Colonic mucosa (tissue), 4 donors: ENCODE measurements at places on chromosomes 4 and X. TPM values are rescaled to one million over a fixed set of nuclear protein-coding genes. Genes with fewer than 3 reads are reported as not detected.

The GJB1 gene
- total RNA-seq: 100 TPM

DNA sequence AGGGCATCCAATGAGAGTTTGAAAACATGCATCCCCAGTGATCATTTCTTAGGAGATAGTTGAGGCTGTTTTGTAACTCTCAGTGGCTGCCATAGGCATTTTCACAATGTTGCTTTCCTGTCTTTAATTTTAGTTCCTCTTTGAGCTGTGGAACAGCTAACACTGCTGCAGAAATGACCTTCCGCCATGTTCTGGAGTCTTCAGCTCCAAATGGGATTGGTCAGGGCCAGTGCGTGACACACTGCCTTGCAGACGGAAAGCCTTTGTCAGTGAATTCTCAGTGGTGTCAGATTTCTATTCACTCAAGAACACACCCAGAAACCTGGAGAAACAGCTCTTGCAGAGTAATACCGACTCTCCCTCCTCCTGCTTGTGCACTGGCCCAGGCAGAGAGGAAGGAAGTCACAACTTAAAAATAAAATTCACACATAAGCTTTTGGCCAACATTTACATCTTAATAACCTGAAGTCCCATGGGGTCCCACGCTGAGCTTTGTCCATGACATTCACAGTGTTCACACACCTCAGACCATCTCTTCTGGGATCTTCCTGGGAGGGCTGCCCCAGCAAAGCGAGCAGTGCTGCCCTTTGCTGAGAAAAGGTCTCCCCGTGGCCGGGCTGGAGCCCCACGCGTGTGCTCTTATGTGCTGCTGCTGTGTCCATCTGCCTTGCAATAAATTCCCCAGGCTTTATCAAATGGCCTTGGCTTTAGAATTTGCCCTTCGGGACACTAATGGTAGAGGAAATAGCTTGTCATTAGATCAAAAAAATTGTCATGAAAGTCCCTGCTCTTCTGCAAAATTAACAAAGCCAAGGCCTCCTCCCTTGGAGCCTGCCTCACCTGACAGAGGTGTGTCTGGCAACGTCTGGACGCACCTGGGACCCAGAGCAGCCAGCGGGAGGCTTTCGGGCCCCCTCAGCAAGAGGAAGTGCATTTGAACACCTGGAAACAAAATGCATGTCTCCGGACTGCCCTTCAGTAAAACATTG, 126.8 kb downstream of the IRF2 start:
- DNase-seq: peak; percentile 77
- H3K4me1 ChIP-seq: peaks cover 37% of the 10 kb centered on the region
- no peaks in the 10 kb centered on the region for H3K36me3 ChIP-seq
- H3K27me3 ChIP-seq: no peaks in the 10 kb centered on the region
- no peak overlapping the region for H3K4me3 ChIP-seq

GRCh38 chr4:158285429-158286216, 75.3 kb downstream of the TMEM144 start:
- no peak overlapping the region for H3K27ac ChIP-seq
- no peaks in the 10 kb centered on the region for H3K36me3 ChIP-seq
- no peak for DNase-seq
- no peak overlapping the region for H3K4me3 ChIP-seq
- no peaks in the 10 kb centered on the region for H3K4me1 ChIP-seq
- H3K27me3 ChIP-seq: no peaks in the 10 kb centered on the region

GRCh38 chrX:137545711-137546651, 19.9 kb upstream of the ZIC3 start:
- H3K4me1 ChIP-seq: no peaks in the 10 kb centered on the region
- no peaks in the 10 kb centered on the region for H3K36me3 ChIP-seq
- H3K27me3 ChIP-seq: peaks cover 24% of the 10 kb centered on the region
- no peak overlapping the region for H3K4me3 ChIP-seq
- no peak overlapping the region for H3K27ac ChIP-seq

DNA sequence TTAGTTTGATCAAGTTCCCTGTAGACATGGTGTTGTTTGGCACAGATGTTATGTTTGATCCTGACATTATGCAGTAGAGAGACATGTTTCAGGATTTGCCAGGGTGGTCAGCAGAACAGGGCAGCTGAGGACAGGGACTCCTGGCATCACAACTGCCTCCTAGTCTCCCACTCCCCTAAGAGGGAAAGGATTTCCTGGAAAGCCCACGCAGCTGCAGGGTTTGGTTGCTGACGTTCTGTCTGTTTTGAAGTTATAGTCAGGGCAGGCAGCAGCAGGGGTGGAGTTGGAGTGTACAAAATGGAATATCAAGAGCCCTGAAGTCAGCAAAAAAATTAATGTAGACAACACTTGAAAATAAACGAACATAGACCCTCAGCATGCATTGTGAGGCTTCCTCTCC, 125.4 kb downstream of the CPE start:
- no peaks in the 10 kb centered on the region for H3K4me1 ChIP-seq
- H3K27me3 ChIP-seq: no peaks in the 10 kb centered on the region
- H3K36me3 ChIP-seq: no peaks in the 10 kb centered on the region
- DNase-seq: no peak
- no peak overlapping the region for H3K27ac ChIP-seq

DNA sequence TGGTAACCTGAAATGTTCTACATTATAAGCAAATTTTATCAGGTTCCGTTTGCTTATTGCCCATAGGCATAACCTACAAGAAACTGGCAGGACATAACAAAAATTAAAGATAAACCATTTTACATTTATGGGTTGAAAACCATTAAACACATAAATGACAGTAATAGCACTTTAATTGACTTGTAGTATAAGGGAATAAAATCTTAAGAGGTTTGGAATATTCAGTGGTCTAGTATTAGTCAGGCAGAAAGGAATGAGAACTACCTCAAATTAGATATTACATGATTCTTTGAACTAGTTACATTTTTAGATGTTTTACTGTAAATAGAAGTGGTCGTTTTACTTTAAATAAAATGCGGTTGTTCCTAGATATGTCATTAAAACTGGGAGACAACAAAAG, 111.9 kb downstream of the ADAMTS3 start:
- no peaks in the 10 kb centered on the region for H3K4me1 ChIP-seq
- no peak for DNase-seq
- H3K27ac ChIP-seq: no peak overlapping the region
- no peaks in the 10 kb centered on the region for H3K36me3 ChIP-seq
- no peak overlapping the region for H3K4me3 ChIP-seq
- H3K27me3 ChIP-seq: no peaks in the 10 kb centered on the region

- H3K4me3 ChIP-seq: peak overlapping the region; percentile 57
- H3K4me1 ChIP-seq: peaks cover 12% of the 10 kb centered on the region
- DNase-seq: peak; percentile 79
- no peaks in the 10 kb centered on the region for H3K36me3 ChIP-seq
- H3K27me3 ChIP-seq: no peaks in the 10 kb centered on the region
These were observed 274 bp upstream of the ERVMER34-1 start for GRCh38 chr4:52751487-52751911.

GRCh38 chrX:31384471-31384870, 312.6 kb upstream of the FTHL17 start:
- H3K27me3 ChIP-seq: no peaks in the 10 kb centered on the region
- no peak overlapping the region for H3K4me3 ChIP-seq
- no peaks in the 10 kb centered on the region for H3K36me3 ChIP-seq
- no peak overlapping the region for H3K27ac ChIP-seq
- no peak for DNase-seq
- no peaks in the 10 kb centered on the region for H3K4me1 ChIP-seq

The ACOX3 gene
- 26.1 TPM for total RNA-seq

The TMPRSS11F gene
- total RNA-seq: not detected

DNA sequence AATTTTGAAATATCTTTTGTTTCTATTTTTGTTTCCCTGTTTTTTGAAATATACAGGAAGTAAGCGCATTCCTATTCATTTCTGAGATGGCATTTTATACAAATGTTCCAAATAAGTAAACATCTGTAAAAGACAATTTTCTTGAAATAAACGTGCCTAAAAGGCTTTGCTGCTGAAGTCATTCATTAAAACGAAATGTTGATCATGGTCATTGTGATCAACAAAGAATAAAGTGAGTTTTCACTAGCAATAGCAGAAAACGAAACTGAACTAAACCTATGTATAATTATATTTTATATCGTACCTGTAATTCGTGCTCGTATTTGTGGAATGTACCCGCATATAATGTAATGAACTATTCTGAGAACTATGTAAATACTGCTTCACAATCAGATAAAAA, 221.2 kb downstream of the MGST2 start:
- H3K27ac ChIP-seq: no peak overlapping the region
- no peaks in the 10 kb centered on the region for H3K36me3 ChIP-seq
- DNase-seq: no peak
- no peaks in the 10 kb centered on the region for H3K27me3 ChIP-seq
- no peak overlapping the region for H3K4me3 ChIP-seq

The RHOXF1 gene
- 0.45 TPM for total RNA-seq

GRCh38 chr4:139655116-139655515, 10.5 kb upstream of the MGST2 start:
- H3K27me3 ChIP-seq: no peaks in the 10 kb centered on the region
- DNase-seq: no peak
- no peaks in the 10 kb centered on the region for H3K4me1 ChIP-seq
- no peaks in the 10 kb centered on the region for H3K36me3 ChIP-seq
- H3K27ac ChIP-seq: no peak overlapping the region
- H3K4me3 ChIP-seq: no peak overlapping the region

The CITED1 gene
- total RNA-seq: not detected

GRCh38 chr4:184911310-184911709, 85.5 kb upstream of the ACSL1 start:
- H3K27ac ChIP-seq: no peak overlapping the region
- peak; percentile 52 for DNase-seq
- no peaks in the 10 kb centered on the region for H3K27me3 ChIP-seq
- no peak overlapping the region for H3K4me3 ChIP-seq
- no peaks in the 10 kb centered on the region for H3K36me3 ChIP-seq

DNA sequence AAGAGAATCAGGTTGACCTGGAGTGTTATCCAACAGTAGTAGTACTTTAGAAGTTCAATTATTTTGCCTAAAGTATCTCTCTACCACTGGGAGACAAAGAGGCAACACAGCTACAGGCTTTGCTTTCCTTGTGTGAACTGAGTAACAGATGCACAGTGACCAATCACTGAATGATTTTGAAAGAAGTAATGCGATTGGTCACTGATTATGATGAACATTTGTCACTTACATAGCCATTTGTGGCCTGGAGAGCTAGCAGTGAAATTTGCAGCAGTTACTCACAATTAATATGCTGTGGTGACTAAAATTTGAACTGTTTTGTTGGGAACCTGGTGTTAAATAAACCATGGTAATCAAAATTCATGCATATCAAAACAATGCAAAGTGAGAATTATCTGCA, 508.7 kb upstream of the DIPK2B start:
- no peaks in the 10 kb centered on the region for H3K36me3 ChIP-seq
- H3K4me3 ChIP-seq: no peak overlapping the region
- DNase-seq: no peak
- no peaks in the 10 kb centered on the region for H3K4me1 ChIP-seq
- H3K27me3 ChIP-seq: no peaks in the 10 kb centered on the region

The HMGN5 gene
- 6.1 TPM for total RNA-seq

DNA sequence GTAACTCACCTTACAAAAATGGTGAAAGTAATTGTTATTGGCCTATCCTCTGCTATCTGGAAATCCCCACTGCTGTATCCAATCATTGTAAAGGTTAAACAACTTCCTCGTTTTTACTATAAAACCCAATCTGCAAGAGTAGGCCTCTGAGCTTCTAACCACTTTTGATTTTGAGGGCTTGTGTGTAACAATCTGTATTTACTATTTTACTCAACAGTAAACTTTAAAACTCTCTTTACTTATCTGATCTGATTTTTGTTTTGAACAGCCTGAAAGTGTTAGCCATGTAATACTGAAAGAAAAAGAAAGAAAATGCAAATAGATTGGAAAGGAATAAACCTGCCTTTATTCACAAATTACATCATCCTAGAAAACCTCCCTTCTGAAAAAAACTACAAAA, 63.1 kb downstream of the SLC10A7 start:
- H3K4me3 ChIP-seq: no peak overlapping the region
- no peaks in the 10 kb centered on the region for H3K27me3 ChIP-seq
- no peak for DNase-seq
- H3K27ac ChIP-seq: no peak overlapping the region
- no peaks in the 10 kb centered on the region for H3K4me1 ChIP-seq

DNA sequence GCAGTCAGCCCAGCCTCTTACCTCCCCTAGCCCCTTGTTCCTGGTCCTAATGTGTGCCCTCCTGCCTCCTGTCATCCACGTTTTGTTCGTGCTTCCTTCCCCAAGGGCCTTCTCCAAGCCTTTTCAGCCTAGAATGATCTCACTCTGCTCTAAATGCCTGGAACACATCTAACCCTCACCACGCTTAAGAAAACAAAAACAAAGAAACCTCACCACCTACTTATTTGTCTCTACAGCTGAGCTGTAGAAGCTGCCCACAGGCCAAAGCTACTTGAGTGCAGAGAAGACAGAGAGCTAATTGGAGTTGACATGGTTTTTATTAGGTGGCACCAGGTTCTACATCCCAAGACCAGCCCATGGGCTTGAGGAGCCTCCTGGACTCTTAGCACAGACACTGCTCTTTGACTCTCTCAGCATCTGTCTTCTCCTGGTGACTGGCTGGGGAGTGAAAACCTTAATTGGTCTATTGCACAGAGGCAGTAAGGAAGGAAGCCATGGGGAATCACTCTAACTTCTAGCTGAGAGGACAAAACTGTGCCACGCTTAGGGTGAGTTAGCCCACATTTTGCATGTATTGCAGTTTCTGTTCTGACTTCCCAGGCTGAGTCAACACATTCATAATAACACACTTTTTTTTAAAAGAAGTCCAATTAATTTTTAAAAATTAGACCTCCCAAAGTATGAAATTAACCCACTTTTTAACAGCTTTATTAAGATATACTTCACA, 52.3 kb upstream of the PDK3 start:
- H3K27ac ChIP-seq: no peak overlapping the region
- no peaks in the 10 kb centered on the region for H3K4me1 ChIP-seq
- no peaks in the 10 kb centered on the region for H3K36me3 ChIP-seq
- no peaks in the 10 kb centered on the region for H3K27me3 ChIP-seq
- DNase-seq: no peak

GRCh38 chr4:13983189-13983790, 355.8 kb upstream of the BOD1L1 start:
- no peak overlapping the region for H3K4me3 ChIP-seq
- no peaks in the 10 kb centered on the region for H3K27me3 ChIP-seq
- H3K27ac ChIP-seq: no peak overlapping the region
- H3K36me3 ChIP-seq: no peaks in the 10 kb centered on the region
- DNase-seq: no peak
